Activated naive CD4-positive, alpha-beta T cell treated with anti-CD3 and anti-CD28 coated beads, Interleukin-2, amount 50 U/mL, for 72 hours (primary cell): ENCODE measurements at places on chromosomes 3 and 15. TPM values are rescaled to one million over a fixed set of nuclear protein-coding genes. Genes with fewer than 3 reads are reported as not detected.

GRCh38 chr3:98784666-98785600 lies 21.8 kb downstream of the ST3GAL6 start:
- no peak for DNase-seq

GRCh38 chr3:120567370-120568201 lies 28.6 kb upstream of the NDUFB4 start:
- no peak for DNase-seq

DNA sequence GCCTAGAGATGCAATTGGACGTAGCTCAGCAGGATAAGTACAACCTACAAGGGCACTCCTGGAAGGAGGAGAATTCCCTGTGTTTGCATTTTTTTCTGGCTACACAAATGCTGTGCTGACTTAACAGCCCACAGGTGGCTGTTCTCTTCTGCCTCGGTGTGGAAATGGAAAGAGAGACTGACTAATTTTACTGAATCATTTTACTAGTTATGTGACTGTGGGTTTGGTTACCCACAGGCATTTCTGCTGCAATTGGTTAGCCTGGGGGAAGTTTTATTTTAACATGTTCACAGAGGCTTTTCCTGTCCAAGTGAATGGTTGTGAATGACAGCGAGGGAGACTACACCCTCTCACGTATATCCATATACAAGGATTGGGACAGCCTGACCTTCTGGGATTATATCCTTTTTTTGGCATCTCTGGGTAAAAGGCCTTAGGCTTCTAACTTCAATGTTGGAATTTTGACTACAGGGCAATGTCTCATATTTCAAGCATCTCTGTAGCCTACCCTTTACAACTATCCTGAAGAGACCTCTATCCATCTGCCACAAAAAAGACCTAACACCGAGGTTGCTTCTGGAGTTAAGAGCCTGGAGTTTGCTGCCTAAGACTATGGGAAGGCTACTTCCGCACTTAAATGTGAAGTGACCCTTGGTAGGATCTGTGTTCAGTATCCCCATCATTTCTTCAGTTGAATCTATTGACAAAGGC lies 67.2 kb upstream of the TP63 start:
- DNase-seq, result peak; percentile 45

ITIH3 gene
- total RNA-seq, result not detected

DNA sequence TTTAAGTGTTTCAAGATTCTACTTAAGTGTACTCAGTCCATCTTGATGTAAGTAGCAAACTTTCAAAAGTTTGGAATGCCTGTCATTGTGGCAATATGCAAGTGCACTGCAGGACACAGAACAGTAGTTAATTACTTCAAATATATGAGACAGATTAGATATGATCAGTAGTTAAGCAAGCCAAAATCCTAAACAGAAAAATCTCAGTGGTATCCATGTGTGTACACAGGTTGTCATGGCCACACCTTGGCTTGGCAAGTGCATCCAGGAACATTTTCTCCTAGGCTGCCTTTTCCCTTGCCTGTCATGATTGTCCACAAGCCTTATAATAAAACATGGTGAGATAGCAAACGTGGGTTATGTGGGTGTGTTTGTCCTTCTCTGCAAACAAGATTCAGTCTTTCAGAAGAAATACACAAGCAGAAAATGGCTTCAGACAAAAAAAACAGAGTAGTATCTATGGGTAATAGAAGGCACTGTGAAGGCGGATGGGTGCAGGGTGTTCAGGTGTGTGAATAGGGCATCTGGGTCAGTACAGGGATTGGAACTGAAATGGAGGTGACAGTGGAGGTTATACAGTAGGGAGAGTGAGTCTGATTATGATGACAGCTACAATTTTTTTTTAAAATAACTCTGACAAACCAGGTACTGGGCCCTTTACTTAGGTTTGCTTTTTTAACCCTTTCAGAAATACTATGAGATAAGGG lies 229.0 kb upstream of the LRIG1 start:
- no peak for DNase-seq

- DNase-seq, result no peak
Measured at GRCh38 chr3:126746395-126747177, 42.5 kb downstream of the CHCHD6 start.
